ENCODE measurements at places on chromosomes 5 and 9.

- no peak for DNase-seq
Measured at GRCh38 chr9:107237873-107238272, 45.2 kb upstream of the RAD23B start.

GRCh38 chr9:131598121-131598520 is 52.8 kb downstream of the PRRT1B start:
- DNase-seq = no peak

DNA sequence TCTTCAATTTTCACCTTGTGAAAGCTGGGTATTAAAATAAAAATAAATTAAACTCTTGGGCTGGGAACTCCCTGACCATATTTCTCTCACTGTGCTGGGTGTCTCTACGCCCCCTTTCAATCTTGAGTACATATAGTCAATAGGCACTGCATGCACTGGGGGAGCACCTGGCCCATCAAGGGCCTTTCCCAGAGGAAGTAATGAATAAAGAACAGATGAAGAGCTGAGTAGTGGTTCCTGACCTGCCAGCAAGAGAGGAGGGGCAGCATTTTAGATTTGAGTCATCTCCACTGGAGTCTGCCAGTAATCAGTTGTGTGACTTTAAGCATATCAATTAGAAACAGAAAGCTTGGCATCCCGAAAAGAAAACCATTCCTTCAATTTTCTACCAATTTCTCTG is 6.2 kb downstream of the MAPKAP1 start:
- DNase-seq = peak; percentile 31

DNA sequence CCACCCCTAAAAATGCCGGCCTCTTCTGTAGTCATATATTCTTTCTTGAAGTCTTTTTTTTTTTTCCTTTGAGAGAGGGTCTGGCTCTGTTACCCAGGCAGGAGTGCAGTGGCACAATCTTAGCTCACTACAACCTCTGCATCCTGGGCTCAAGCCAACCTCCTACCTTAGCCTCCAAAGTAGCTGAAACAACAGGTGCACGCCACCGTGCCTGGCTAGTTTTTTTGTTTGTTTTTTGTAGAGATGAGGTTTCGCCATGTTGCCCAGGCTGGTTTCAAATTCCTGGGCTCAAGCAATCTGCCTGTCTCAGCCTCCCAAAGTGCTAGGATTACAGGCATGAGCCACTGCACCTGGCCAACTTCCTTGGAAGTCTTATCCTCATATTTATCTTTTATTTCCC is 19.1 kb downstream of the SREK1IP1 start:
- DNase-seq = no peak

DNA sequence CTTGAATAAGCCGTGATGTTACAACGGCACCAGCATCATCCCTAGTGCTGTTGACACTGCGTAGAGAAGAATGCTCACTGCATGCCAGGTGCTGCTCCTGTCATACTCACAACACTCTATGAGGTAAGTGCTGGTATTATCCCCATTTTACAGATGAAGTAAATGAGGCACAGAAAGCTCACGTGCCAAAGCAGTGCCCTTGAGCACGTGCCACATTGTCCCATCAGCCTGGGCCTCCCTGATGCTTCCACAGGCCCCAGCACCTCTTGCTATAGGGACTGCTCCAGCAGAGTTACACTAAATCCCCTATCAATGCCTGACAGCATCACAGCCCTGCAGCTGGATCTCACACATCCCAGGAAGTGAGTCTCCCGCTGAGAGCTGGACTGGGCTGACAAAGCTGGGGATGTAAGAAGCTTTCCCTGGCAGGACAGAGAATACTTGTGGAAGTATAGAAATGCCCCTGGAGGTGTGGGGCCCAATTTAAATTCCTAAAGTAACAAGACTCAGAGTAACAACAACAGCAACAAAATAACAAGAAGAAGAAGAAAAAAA is 216.1 kb downstream of the FSTL4 start:
- peak; percentile 47 for DNase-seq

DNA sequence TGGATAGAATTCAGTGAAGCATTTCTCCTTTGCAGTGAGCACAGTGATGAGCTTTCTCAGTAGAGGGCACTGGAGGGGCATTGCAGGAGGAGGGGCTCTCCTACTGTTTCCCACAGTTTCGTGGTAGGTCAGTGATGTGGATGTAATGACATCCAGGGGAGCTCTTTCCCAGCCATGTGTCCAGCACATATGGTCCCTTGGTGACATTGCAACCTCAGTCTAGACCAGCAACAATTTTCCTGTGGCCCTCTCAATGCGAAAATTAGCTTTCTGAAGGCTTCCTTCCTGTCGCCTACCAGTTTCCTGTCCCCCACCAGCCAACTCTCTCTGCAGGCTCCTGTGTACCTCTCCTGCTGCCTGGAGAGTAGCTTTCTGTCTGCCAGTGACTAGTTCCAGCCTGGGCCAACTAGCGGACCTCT is 6.9 kb upstream of the PDCL start:
- no peak for DNase-seq

DNA sequence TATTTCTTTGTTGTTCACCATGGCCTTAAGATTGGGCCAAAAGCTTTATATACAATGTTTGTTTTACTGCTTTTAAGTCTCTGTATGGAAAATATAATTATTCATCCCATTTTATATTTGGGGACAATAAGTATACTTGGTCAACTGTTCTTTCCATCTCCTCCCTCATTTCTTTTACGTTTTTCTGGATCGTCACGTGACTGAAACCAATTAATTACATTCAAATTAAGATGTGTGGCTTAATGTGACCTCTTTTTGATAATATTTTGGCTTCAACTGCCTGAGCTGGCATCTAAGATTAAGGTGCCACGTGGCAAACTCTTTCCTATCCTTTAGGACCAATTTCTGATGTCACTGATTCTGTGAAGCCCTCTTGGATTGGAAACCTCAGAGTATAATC is 250.1 kb upstream of the SGCD start:
- DNase-seq = no peak

- DNase-seq = no peak
Measured at GRCh38 chr5:82635561-82636288, 357.6 kb upstream of the RPS23 start.

DNA sequence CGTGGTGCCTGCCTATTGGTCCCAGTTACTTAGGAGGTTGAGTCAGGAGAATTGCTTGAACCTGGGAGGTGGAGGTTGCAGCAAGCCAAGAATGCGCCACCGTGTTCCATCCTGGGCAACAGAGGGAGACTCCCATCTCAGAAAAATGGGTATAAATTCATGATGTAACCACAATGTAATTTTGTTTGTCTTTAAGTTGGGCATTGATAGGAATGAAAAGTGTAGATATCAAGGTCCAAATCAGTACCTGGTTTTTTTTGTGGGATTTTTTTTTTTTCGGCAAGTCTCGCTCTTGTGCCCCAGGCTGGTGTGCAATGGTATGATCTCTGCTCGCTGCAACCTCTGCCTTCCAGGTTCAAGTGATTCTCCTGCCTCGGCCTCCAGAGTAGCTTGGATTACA is 7.4 kb downstream of the NPM1 start:
- no peak for DNase-seq

DNA sequence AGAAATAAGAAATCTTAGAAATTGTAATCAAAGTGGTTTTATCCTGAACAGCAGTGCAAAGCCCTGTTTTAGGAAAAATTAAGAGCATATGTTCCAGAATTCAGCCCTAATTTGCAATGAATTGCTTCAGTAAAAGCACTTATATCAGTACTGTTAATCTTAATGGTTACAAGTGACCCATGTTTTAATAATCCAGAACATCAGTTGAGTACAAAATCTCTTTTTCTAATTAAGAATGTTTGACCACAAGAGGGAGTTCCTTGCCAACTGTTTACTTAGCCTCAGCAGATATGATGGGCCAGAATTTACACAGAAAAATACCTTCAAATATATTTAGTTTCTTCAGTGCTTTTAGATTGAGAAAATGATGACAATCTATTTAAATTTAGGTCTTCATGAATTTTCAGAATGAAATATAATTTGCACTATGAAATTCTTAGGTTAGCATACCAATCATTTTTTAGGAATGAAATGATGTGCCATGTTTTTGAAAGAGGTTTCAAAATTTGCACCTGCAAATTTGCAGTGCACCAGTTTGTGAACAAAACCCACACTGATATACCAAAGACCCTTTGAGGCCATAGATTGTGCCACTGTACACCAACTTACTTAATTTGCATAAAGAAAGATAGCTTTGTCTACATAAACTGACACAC is 926.3 kb upstream of the ARRDC3 start:
- DNase-seq = no peak

DNA sequence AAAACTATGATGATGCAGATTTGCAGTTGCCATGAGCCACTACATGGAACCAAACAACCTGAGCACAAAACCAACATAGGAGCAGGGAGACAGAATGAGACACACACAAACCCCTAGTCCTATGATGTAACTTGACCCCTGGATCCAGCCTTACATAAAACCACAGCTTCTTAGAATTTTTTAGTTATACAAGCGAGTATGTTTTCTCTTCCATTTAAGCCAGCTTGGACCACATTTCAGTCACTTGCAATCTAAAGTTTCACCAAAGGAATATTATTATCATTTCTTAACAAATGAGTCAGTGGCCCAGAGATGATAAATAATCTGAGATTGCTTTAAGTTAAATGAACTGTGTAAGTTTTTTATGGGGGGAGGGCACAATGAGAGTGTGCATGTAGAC is 6.8 kb downstream of the SPOCK1 start:
- DNase-seq = no peak

DNA sequence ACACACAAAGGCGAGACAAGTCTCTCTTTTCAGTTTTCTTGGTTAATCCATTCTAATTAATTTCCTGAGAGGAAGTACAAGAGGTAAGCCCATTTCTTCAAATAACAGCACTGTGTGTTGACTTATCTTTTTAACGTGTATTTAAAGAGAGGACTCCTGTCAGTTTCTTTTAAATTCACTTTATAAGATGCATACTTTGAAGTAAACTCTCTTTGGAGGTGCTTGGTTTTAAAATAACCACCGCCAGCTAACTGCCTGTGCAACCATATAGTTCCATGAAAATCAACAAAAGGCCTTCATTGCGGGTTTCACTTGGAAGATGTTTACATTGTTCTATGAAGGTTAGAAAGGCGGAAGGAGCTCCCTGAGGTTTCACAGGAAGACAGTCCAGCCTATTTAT is 13.1 kb upstream of the SERINC5 start:
- no peak for DNase-seq

DNA sequence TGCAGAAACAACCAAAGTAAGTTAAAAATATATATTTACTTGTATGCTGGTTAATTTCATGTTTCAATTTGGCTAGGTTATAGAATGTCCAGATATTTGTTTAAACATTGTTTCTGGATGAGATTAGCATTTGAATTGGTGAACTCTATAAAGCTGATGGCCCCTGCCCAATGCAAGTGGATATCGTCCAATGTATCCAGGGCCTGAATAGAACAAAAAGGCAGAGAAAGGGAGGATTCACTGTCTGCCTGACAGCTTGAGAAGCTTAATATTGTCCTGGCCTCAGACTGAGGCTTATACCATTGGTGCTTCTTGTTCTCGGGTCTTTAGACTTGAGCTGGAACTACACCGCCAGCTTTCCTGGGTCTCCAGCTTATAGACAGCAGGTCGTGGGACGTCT is 446.7 kb upstream of the ACTBL2 start:
- DNase-seq = no peak

DNA sequence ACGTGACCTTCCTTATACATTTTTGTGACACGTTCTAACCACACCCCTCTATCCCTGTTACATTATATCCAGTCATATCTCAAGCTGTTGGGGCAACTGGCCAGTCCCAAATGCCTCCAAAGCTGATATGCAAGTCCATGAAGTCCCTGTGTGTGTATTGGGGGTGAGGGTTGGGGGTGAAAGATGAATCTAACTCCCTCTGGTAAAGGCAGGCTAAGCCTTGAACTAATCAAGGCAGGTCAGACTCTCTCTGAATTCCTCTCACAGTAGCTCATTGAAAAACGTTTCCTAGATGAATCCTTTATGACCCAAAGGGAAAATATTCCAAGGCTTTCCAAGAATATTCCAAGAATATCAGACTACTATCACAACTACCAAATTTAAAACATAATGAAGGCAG is 174.4 kb downstream of the MUSK start:
- DNase-seq = no peak

GRCh38 chr9:92392690-92393089 is 11.7 kb downstream of the OGN start:
- no peak for DNase-seq

- DNase-seq = no peak
Measured at GRCh38 chr9:27421577-27421976, 102.5 kb upstream of the IFNK start.

DNA sequence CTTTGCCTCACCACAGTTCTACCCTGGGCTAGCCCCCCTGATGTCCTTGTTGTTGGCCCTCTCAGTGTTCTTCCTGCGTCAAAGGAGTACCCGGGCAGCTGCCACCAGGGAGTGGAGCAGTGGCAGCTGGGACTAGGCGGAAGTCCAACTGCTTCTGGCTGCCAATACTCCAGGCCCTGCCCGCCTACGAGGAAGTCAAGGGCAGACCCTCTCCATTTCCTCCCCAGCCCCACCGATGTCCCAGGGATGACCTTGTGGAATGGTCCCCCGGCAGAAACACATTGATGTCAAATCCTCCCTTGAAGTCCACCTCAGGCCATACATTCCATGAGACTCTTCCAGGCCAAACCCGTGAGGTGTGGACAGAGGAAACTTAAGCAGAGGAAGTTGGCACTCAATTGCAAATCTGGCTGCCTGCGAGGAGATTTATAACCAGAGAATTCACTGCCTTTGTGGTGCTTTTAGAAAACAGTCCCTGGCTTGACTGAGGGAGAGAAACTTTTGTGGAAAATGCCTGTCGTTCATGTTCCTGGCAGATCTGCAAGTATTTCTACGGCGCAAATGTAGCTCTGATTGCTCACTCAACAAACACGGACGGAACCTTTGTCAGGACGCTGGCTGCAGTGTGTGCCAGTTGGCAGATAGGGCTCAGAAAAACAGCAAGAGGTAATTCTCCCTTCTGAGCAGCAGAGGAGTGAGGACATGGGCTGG is 339.7 kb downstream of the RAB3C start:
- no peak for DNase-seq

DNA sequence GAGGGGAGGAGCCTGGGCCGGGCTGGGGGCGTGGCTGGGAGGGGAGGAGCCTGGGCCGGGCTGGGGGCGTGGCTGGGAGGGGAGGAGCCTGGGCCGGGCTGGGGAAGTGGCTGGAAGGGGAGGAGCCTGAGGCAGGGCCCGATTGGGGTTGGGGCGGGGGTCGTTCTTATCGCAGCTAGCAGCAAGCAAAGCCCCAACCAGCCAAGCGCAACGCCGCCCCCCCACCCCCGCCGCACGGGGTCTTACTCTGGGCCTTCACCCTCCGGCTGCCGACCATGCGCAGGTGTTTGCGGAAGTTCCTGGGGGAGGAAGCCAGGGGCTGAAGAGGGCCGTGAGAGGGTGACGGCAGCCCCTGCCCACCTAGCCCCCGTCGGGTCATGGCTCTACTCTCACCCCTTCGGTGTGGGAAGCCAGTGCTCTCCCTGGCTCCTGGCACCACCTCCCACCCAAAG is 5.0 kb downstream of the NSMF start:
- peak; percentile 81 for DNase-seq

- DNase-seq = no peak
Measured at GRCh38 chr5:154189256-154189818, 1.2 kb upstream of the GALNT10 start.

GRCh38 chr5:178770621-178771020 is 40.2 kb upstream of the ZNF354A start:
- DNase-seq = no peak

- DNase-seq = no peak
Measured at GRCh38 chr5:110070836-110071235, 381.1 kb downstream of the MAN2A1 start.

GRCh38 chr5:139743001-139743771 is 52.4 kb upstream of the PSD2 start:
- DNase-seq = no peak

- no peak for DNase-seq
Measured at GRCh38 chr5:92641031-92641962, 939.7 kb downstream of the NR2F1-AS1 start.

- DNase-seq = no peak
Measured at GRCh38 chr9:75715360-75715759, 175.1 kb upstream of the PCSK5 start.

All from WTC11 (cell line).